ENCODE measurements at places on chromosomes 2 and 18.

GRCh38 chr2:64165706-64166105, 21.5 kb upstream of the PELI1 start:
- DNase-seq: no peak

DNA sequence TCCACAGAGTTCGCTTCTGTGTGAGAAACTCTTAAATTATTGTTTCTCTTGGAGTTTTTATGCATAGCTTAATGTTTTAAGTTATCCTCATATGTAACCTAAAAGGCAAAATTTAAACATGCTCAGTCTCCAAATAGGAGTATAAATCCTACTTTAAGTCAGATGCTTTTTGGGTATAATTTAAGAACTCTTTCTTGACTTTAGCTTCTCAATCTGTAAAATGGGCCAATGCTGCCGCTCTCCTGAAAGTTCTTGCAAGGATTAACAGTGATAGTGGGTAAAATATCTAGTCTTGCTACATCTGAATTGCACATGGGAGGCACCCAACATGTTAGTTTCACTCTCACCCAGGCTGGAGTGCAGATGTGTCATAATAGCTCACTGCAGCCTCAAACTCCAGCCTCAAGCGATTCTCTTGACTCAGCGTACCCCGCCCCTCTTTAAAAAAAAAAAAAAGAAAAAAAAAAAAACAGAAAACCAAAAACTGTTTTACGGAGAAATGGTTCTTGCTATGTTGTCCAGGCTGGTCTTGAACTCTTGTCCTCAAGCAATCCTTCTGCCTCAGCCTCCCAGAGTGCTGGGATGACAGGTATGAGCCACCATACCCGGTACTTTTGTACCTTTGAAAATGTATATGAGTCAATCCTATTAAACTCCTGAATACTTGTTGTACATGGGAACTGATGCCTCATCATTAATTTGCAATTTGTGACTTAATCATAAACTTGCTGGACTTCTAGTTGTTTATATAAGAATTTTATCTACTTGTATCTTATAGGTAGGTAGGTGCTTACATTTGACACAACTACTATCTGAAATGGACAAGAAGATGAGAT, 1.8 kb downstream of the FBXO48 start:
- no peak for DNase-seq

DNA sequence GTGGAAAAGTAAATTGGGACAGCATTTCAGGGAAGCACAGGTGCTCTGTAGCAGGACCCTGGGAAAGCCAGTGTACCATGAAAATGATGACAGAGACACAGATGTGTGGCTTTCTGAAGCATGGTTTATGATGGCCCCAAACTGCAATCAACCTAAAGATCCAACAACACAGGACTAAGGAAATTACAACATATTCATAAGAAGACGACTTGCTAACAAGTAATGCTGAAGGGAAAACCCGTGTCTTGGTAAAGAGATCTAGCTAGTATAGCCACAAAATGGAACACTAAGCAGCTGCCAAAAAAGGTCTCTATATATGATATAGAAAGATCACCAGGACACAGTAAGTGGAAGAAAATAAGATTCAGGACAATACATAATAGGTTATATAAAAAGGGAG, 53.2 kb downstream of the UXS1 start:
- no peak for DNase-seq

GRCh38 chr18:51100385-51101120, 70.5 kb downstream of the SMAD4 start:
- no peak for DNase-seq

DNA sequence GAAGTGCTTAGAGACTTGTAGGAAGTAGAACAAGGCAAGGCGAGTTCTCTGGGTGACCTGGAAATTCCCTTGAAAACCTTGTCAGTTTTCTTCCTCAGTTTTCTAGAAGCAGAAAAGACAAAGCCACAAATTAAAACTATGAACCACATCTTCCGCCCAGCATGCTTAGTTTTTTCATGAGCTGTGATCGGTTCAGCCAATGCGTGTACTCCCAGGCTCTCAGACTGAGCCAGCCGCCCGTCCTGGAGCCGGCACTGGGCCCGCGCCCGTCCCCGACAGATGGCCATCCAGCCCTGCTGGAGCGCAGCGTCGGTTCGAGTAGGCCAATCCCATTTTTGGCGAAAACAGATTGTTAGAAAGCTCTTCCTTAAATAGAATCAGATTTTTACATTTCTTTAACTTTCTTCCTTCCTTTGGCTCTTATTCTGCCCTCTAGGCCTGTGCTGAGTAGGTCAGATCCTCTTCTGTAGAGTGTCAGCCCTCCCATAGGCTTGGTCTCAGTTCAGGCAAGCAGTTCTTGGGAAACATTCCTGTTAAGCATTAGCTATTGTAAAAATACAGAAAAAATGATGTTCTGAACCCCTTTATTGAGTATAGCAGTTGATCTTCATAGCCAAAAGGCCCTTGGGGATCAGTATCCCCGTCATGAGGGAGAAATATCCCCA, 112.5 kb downstream of the NCK2 start:
- no peak for DNase-seq

GRCh38 chr2:127400897-127401756, 13.4 kb upstream of the MAP3K2 start:
- no peak for DNase-seq

DNA sequence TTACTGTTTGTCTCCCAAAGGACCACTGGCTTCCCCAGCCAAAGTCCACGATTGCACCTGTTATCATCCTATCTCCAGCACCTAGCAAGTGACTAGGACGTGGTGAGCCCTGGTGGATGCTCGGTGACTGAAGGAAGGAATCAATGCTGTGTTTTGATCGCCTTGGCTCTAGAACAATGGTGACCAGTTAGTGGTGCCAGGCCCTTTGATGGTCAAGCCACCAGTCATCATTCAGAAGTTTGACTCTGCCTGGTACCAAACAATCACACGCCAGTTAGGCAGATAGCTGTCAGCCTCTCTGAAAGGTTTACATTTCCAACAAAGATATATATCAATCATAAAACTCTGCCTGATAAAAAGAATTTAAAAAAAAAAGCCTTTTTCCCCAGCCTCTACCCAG, 244.1 kb downstream of the SH3BP4 start:
- no peak for DNase-seq

- DNase-seq: no peak
Observed at GRCh38 chr2:196187898-196188458, 16.6 kb upstream of the STK17B start.

DNA sequence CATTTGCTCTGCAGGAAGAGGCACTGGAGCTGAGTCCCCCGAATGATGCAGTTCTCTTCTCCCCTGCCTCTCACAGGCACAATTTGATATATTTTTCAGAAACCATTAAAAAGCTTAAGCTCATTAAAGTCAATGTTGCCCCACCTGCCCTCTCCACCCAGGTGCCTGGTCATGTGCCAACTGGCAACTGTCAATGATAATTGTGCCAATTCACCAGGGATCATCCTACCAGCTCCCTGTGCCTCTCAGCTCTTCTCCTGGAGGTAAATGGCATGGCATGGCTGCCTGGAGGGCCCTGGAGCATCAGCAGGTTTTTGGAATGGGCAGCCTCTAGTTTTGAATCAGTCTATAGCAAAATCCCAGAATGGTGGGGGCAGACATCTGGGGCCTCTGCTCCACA, 279.6 kb upstream of the ID2 start:
- DNase-seq: no peak

DNA sequence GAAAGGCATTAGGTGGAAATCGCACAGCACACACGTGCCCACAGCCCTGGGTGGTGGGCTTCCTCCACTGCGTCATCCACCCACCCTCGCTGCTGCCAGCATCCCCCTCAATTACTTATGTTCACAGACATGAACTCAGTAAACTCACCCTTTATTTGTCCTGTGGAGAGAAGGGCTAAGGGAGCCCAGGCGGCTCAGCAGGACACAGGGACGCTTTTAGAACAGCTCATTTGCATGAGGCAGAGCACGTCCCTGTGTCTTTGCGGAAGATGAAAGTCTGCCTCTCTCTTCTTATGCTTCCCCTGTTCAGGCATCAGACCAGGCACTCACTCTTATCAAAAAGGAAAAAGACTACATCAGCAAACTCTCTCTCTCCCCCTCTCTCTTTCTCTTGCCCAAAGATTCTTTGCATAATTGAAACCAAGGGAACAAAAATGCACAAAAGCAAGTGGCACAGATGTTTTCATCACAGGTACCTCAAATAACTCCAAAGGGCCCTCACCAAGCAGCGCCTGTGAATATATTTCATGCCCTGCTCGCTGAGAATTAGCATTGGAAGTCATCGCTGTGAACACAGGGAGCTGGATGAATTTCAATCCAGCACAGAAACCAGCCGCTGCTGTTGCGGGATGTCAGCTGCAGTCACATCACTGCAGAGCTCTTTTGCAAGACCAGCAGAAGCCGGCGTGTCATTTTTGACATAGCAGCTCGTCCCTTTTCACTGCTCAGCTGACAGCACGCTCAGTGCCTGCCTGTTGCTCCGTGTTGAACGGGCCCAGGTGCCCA, 376.3 kb upstream of the MYT1L start:
- no peak for DNase-seq

DNA sequence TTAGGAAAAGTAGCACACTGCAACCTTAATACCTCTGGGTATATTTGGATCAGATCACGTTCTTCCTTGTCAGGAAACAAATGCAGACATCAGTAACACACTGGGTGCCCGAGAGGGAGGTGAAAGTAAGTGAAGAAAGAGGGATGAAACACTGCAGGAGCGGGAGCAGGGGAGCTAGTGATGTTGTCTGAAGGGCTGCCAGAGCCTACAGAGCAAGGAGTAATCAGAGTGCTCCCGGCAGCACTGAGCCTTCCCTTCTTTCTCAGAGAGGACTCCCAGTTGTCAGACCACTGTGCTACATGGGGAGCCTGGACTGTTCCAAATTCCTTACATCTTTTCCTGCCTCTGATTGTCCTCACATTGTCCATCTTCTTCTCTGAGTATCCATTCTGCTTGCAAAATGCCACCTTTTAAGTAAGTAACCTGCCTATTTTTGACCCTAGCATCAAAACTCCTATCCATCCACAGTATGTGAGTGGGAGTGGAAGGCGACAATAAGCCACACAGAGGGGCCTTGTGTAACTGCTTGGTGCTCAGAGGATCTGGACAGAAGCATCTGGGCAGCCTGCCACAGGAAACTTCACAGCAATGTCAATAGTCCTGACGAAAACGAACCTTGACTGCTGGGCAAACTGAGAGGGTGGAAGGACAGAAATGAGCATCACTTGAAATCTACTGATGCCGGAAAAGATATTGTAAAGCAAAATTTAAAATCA, 10.8 kb upstream of the NAB1 start:
- no peak for DNase-seq

Data from stimulated activated CD8-positive, alpha-beta memory T cell treated with anti-CD3 and anti-CD28 coated beads, Interleukin-4, amount 100 ng/mL, for 1 hour (primary cell).